ENCODE measurements at places on chromosomes 12 and 14. TPM values are rescaled to one million over a fixed set of nuclear protein-coding genes. Genes with fewer than 3 reads are reported as not detected.

- peak; percentile 17 for DNase-seq
- peak overlapping the region; percentile 46 for H3K4me3 ChIP-seq
- peaks cover 40% of the 10 kb centered on the region for H3K4me1 ChIP-seq
- peak overlapping the region; percentile 40 for H3K27ac ChIP-seq
- H3K27me3 ChIP-seq: no peaks in the 10 kb centered on the region
These were observed 9.7 kb upstream of the HOXC6 start for GRCh38 chr12:54018468-54018984.

GRCh38 chr12:101933866-101934514 lies 56.6 kb downstream of the DRAM1 start:
- no peak for DNase-seq
- no peaks in the 10 kb centered on the region for H3K27me3 ChIP-seq
- peak overlapping the region; percentile 93 for H3K27ac ChIP-seq
- peaks cover 85% of the 10 kb centered on the region for H3K4me1 ChIP-seq

DNA sequence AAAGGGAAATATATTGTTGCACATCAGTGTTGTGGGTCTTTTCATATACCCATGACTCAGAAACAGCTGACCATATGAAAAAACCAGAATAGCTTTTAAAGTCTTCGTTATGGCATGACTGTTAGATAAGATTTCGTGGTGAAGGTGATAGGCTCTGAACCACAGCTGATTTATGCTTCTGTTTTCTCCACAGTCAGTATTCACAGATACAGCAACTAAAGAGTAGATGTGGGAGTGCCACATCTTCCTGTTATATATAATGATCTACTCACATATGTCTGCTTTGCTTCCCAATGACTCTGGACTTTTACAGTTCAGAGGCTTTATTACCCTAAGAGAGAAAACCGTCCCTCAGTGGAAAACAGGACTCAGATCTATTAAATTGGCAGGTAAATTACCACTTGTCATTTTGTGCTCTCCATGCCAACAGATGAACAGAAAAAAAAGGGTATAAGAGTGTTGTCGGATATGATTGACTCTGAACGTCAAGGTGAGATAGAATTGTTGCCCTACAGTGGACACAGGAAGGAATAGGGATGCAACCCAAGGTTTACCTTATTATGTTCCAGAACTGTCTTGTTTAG lies 1037.1 kb downstream of the GALC start:
- no peaks in the 10 kb centered on the region for H3K27me3 ChIP-seq
- no peak overlapping the region for H3K4me3 ChIP-seq
- no peak for DNase-seq
- no peaks in the 10 kb centered on the region for H3K4me1 ChIP-seq
- no peak overlapping the region for H3K27ac ChIP-seq
- no peaks in the 10 kb centered on the region for H3K36me3 ChIP-seq

DNA sequence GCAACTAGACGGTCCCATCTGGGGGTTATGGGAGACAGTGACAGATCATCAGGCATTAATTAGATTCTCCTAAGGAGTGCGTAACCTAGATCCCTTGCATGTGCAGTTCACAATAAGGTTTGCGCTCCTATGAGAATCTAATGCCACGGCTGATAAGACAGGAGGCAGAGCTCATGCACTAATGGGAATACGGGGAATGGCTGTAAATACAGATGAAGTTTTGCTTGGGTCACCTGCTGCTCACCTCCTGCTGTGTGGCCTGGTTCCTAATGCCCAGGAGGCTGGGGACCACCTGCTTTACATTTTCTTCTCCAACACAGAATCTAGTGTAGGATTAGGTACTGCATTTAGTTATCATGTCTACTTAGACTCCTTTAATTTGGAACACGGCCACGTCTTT lies 49.7 kb upstream of the SAV1 start:
- no peak for DNase-seq
- peaks cover 14% of the 10 kb centered on the region for H3K36me3 ChIP-seq
- H3K4me3 ChIP-seq: no peak overlapping the region
- H3K27me3 ChIP-seq: no peaks in the 10 kb centered on the region
- H3K4me1 ChIP-seq: no peaks in the 10 kb centered on the region
- no peak overlapping the region for H3K27ac ChIP-seq

DNA sequence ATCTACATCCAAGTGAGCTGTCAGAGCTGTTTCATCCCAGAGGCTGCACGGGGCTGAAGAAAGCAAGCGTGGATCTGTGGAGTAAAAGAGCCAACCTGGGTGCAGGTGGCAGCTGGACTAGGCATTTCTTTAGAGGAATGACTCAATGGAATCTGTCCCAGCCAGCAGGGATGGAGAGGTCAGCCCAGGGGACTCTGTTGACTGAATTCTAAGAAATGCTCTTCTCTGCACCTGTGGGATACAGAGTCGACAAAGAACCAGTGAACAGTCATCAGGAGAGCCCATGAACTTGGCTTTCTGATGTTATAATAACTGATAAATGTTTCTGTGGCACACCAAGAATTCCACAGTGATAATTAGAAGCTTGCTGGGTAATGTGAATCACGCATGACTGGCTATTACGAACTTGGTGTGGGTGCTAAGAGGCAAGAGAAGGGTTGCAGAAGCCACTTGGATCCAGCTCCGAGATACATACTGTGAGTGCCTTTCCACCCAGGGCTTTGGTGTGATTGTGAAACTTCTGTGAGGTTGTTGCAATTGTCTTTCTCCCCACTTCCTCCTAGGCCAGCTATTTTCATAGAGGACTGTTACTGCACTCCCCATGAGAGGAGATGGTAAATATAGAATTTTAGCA lies 16.2 kb downstream of the PYGL start:
- no peak overlapping the region for H3K27ac ChIP-seq
- DNase-seq: no peak
- H3K27me3 ChIP-seq: no peaks in the 10 kb centered on the region
- no peaks in the 10 kb centered on the region for H3K36me3 ChIP-seq

ASB2 gene
- 2.5 TPM for polyA plus RNA-seq

TAS2R43 gene
- polyA plus RNA-seq: not detected

LRIG3 gene
- polyA plus RNA-seq: 0.03 TPM

- H3K4me3 ChIP-seq: no peak overlapping the region
- no peaks in the 10 kb centered on the region for H3K27me3 ChIP-seq
- H3K4me1 ChIP-seq: peaks cover under 1% of the 10 kb centered on the region
- H3K27ac ChIP-seq: no peak overlapping the region
- H3K36me3 ChIP-seq: no peaks in the 10 kb centered on the region
These were observed 55.2 kb downstream of the FBXL14 start for GRCh38 chr12:1539135-1539534.

DNA sequence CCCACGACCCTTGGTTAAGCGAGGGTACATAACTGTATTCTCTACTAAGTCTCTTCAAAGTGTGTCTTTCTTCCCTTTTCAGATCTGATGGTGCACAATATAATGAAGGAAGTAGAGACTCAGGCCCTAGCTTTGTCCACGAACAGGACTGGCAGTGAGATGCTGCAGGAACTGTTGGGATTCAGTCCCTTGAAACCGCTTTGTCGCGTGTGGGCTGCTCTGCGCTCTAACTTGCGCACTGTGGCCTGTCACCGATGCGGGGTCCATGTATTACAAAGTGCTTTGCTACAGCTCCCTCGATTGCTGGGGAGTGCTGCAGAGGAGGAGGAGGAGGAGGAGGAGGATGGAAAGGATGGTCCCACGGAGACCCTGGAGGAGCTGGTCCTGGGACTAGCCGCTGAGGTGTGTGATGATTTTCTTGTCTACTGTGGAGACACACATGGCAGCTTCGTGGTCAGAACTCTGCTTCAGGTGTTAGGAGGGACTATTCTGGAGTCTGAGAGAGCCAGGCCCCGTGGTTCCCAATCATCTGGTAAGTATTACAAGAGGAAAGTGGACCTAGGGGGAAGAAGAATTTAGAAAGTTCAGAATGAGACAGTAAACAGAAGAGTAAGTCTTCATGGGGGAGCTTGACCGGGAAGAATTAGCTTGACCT lies 803 bp downstream of the NOP9 start:
- H3K27ac ChIP-seq: peak overlapping the region; percentile 83
- no peak for DNase-seq
- H3K4me3 ChIP-seq: peak overlapping the region; percentile 58
- peaks cover 30% of the 10 kb centered on the region for H3K4me1 ChIP-seq
- peaks cover 4% of the 10 kb centered on the region for H3K36me3 ChIP-seq

ZC2HC1C gene
- 0.21 TPM for polyA plus RNA-seq

SLC5A8 gene
- polyA plus RNA-seq: not detected

AGAP2 gene
- polyA plus RNA-seq: 17.1 TPM

Measured in B cell (primary cell).